D721Med (cell line): ENCODE measurements at places on chromosomes 11 and 22.
A peak's percentile ranks its signal among the peaks of the same experiment; 100 is the strongest.

DNA sequence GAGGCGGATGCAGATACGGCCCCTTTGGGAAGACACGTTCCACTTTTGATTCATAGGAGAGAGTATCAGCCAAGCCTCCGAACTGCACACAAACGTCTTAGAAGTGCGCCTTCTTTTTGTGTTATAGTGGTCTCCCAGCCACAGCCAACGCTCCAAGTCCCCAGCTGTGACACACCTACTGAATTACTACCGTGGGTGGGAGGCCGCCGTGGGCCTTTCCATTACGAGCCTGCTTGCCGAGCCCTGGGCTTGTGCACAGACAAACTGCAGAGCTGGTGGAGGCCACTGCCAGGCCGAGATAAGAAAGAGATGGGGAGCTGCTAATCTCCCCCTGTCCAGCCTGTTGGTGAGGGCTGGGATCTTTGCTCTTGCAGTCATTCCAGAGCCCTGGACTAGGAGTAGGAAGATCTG, 761 bp downstream of the HMBS start:
- DNase-seq: no peak

DNA sequence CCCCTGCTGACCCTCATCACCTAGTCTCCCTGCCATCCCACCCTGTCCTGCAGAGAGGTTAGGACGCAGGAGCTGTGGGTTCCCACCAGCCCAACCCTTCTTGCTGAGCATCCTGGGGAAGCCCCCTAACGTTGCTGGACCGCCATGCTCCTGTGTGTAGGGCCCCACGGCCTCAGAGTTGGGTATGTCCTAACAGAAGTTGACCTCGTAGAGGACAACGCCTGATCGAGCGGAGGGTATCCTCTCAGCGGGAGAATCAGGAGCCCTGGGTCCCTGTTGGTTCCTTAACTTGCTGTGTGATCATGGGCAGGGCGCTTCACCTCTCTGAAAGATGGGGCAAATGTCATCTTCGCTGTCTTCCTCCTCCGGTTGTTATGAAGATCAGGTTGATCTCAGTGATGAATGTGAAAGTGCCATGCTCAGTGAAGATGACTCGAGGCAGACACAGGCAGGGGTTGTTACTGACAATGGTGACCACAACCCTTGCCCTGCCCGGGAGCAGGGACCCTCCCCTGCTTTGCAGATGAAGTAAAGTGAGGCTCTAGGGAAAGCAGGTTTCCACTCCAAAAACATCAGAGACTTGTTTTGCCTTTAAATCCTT, 19.3 kb upstream of the CD5 start:
- DNase-seq: no peak

GRCh38 chr11:102534261-102534872, 3.8 kb upstream of the MMP7 start:
- DNase-seq: no peak

- no peak for DNase-seq
Measured at GRCh38 chr11:118918686-118919280, 6.9 kb downstream of the BCL9L start.

GRCh38 chr22:33209930-33210784, 152.0 kb upstream of the SYN3 start:
- peak; percentile 22 for DNase-seq

GRCh38 chr11:3107608-3108182, 50.5 kb upstream of the CARS1 start:
- DNase-seq: no peak

GRCh38 chr11:119774172-119774763, 45.3 kb upstream of the NECTIN1 start:
- DNase-seq: no peak

GRCh38 chr11:19701421-19701820, 11.2 kb upstream of the NAV2 start:
- DNase-seq: no peak

DNA sequence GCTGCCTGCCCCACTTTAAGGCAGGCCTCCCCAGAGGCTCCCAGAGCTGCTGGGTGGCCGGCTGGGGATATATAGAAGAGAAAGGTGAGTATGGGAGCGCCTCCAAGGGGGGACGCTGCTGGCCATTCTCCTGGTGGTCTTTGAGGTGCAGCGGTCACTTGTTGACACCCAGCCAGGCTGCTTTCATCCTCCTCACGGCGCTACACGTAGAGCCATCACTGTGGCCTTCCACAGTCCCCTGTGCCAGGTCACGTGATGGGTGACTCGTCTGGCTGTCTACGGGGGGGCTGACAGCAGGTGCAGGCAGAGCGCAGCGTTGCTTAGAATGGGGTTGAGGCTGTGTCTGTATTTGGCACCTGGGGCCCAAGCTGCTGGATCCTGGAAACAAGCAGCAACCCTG, 1.9 kb downstream of the ACR start:
- no peak for DNase-seq

GRCh38 chr22:23657727-23658126, 25.6 kb upstream of the DRICH1 start:
- DNase-seq: no peak

- DNase-seq: no peak
Measured at GRCh38 chr11:96942855-96943254, 553.0 kb downstream of the JRKL start.

DNA sequence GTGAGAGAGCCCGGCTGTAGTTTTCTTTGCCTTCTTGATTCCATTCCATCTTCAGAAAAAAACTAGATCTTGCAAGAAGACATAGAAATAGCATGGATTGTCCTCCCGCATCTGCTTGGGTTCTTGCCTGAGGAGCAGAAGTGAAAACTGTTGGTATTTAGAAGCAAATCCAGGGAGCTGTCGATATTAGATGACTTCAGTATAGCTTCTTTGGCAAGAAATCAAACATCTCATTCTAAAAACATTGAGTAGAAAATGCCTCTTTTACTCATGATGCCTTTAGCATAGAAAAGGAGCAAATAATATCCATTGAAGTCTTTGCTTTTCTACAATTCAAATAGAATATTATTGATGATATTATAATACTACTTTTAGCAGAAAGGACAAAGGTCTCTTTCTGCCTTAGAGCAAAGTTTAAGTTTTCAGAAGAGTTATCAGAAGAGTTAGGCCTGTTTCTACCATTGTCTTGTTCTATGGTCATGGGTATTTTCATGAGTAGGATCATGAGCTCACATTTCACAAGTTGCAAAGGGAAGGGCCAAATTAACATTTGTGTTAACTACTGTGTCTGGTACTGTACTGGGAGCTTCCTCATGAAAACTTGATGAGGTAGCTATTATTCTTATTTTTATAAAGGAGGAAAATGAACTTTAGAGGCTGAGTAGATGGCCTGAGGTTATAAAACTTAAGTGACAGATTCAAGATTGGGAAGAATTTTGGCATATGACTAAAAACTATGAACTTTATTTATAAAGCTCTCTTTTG, 49.7 kb downstream of the EXT2 start:
- DNase-seq: no peak

- DNase-seq: no peak
Measured at GRCh38 chr22:32661296-32661695, 140.2 kb upstream of the TIMP3 start.

GRCh38 chr11:78083021-78083420, 3.4 kb upstream of the NDUFC2 start:
- DNase-seq: no peak

GRCh38 chr11:119616586-119617339, 112.2 kb downstream of the NECTIN1 start:
- no peak for DNase-seq

DNA sequence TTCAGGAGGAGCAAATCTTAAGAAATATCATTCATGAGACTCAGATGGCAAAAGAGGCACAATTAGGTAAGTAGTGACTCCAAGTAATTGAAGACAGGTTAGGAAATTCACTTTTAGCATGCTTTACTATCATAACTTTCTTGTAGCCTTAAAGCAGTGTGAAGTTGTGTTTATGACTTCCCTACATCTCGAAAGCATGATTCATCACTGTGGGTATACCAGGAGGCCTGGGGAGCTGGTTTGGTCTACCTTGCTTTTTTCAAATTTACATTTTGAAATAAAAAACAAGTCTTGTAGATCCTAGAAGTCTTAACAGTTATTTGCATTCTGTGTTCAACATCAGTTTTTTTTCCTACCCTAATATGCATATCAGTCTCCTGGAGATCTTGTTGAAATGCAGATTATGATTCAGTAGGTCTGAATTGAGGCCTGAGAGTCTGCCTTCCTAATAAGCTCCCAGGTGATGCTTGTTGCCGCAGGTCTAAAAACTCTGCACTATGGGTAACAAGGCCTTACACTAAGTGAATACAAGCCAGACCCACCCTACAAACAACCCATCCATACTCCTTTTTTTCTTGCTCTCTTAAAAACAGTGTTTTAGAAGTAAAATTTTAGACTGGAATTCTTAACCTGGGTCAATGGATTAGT, 41.4 kb downstream of the TTC17 start:
- no peak for DNase-seq

DNA sequence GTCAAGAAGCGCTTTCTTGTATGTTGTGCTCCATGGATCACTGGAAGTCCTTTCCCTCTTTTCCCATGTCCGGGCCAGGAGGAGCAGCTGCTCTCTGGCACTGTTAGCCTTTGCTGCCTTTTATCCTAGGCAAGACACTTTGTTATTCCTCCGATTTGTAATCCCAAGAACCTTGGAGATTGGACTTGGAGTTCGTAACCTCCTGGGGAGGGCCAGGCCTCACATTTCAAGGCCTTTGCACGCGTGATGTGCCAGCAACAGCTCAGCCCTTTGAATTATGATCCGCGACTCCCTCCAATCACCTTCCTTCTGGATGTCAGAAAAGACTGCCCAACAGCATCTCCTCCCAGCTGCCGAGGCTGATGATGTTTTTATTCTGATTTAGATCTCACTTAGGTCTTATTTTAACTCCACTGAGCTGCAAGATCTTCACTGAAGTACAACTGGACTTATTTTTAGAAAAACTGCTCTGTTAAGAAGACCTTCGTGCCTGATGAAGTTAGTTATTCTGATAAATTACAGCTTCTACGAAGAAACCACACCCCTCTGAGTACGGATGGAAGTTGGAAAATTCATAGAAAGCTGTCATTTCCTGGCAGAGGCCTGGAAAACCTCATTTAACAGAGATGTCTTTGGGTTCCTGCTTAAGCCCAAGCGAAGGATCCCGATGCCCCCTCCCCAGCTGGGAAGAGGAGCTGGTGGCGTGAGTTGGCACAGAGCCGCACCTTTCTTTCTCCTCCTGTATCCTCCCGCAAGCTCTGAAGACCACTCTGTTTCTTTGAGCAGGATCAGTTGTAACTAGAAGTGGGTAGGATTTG, 62.4 kb downstream of the PARVB start:
- DNase-seq: no peak

DNA sequence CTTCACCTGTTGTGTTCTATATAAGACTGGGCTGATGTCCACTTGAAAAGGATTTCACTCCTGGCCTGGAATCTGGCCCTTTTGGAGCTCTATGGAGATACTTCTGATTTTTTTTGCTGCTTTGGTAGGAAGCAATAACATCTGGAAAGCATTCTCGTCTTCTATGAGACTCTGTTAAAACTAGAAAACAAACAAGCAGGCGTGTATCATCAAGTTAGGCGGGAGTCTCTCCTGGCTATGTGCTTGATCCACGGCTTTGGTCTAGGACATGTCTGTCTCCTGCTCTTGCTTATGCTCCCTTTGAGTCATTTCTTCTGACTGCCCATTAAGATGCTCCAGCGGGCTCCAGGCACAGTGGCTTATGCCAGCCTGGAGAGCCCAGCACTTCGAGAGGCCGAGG, 121.4 kb upstream of the TTC12 start:
- DNase-seq: no peak

DNA sequence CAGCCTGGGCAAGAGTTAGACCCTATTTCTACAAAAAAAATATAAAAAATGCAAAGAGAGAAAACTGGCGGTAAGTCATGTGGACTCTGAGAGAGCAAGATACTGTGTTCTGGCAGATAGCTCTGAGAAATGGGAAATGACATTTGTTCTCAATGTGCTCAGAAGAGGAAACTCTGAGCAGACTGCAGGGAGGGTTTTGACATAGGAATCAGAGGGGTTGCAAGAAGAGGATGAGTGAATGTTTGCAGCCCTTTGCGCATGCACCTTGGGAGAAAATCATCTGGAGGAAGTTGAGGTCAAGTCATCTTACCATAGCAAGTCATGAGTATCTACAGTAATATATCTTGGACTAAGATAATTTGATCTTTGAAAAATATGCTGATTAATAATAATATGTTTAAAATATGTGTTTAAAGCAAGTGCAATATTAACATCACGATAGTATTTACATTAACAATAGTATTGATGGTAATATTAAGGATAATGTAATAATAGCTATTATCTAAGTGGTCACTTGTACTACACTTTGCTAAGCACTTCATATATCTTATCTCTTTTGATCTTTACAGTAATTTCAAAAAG, 2.6 kb downstream of the ACER3 start:
- no peak for DNase-seq

GRCh38 chr11:12042215-12042676, 33.8 kb upstream of the DKK3 start:
- DNase-seq: no peak

DNA sequence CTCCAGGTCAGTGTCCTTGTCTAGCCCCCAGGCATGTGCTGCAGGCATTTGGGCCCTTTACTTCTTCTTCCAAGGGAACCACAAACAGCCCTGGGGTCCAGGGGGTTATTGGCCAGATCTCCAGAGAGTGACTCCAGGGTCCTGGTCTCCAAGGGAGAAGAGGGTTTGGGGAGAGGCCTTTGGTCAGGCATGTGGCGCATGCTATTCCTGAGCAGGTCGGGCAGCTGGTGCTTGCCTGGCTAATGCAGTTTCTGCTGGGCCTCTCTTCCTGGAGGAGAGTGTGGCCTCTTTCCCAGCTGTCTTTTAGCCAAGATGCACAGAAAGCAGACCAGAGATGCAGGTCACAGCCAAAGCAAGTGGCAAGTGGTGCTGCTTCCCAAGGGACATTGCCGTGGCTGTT, 3.8 kb upstream of the RFPL2 start:
- no peak for DNase-seq

DNA sequence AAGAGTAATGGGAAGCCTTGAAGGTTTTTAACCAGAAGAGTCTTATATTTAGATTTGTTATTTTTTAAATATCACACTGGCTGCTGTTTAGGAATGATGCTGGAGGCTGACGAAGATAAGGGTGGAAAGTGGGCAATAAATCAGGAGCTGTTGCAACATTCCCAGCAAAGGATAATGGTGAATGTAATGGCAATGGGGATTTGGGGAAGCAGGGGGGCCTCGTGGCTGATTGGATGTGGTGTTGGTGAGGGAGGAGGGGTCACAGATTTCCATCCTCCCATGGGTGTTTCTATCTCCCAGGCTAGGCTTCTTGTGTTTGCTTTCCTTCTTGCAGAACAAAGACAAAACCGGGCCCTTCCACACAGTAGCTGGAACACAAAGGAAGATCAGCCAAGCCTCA, 80.8 kb downstream of the PIWIL4 start:
- DNase-seq: no peak

DNA sequence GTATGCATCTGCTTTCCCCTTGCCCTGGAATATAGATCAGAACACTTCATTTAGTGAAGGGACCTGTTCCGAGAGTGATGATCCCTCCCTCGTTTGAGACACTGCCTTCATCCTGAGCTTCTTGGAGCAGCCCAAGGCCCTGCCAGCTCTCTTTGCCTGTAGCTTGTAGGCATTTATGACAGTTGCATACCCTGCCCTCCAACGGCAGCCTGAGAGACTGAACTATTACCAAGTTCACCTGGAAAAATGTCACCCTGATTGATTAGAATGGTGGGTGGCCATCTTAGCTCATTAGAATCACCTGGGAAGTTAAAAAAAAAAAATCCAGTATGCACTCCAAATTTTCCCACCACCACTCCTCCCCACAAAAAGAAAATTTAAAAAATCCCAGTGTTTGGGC, 1.5 kb downstream of the MICAL3 start:
- DNase-seq: no peak
